Fibroblast of pulmonary artery (primary cell): ENCODE measurements at places on chromosomes 2 and 18.

DNA sequence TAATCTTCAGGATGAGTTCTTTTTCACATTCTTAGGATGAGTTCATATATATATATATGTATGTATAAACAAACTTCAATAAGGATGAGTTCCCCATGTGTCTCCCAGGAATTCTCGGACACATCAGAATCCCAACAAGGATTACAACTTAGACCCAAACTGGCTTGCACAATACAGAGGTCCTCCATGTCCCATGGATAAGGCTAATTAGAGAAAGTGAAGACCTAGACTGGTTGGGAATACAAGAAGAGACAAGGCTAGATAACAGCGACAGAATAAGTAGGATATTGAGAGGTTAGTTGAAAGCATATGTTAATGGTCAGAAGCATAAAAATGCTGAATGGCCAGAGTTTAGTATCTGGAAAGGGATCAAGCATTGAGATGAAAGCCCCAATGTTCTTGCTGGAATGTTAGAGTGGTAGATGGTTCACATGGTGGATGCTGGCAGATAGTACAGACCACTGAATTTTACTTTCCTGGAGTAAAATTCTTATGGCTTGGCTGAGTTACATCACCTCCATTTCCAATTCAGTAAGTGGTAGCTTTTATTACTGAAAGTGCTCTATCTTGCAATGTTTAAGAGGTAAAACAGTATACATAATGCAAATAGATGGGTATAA lies 154.9 kb upstream of the EPHA4 start:
- no peak for DNase-seq

GRCh38 chr2:131041402-131042147 lies 51.7 kb downstream of the FAM168B start:
- DNase-seq: no peak

- DNase-seq: no peak
These were observed 391.7 kb downstream of the PTPRM start for GRCh38 chr18:7958897-7959146.

GRCh38 chr2:6309415-6310255 lies 556.1 kb downstream of the CMPK2 start:
- no peak for DNase-seq

DNA sequence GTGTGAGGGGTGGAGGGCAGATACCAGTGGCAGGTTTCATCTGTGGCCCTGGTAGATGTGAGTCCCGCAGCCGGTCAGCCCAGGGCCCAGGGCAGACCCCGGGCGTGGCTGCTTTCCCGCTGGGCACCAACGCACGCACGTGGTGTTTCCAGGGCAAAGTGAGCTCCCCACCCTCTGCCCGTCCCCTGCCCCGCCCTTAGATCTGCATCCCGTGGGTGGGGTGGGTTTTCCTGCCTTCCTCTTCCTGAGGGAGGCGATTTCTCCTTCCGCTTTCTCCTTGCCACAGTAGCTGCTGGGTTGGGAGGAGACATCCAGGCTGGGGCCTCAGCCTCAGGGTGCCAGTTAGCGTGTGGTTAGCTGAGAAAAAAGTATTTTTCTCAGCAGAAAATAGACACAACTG lies 49.6 kb downstream of the ODC1 start:
- no peak for DNase-seq

DNA sequence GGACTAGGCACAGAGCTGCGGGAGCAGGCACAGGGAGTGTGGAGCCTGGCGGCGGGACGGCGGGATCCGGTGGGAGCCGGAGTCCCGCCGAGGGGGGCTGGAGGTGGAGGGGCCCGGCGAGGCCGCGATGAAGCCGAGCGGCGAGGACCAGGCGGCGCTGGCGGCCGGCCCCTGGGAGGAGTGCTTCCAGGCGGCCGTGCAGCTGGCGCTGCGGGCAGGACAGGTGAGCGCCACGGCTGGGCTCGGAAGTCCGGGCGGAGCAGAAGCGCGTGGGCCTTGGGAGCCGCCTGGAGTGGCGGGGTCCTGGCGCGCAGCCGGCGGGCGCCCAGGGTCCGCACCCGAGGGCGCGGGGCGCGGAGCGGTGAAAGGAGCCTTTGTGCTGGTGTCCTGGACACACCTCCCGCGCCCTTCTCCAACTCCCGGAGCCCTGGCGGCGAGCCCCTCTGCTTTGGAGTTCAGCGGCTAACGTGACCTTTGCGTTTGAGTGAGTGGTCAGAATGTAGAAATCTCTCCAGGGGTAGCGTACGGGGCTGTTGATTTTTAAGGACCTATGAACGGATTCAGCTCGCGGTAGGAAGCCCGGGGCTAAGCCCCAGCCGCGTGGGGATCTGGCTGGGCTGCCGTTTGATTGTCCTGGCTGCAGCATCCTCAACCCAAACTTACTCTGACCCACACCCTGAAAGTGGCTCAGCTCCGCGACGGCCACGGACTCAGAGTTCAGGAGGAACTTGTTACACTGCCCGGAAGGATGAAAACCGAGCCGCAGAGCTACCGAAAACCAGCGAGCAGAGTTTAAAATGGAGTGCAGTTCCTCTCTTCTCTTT lies 448 bp downstream of the IMPA2 start:
- DNase-seq: no peak

GRCh38 chr2:211376410-211376809 lies 820.0 kb downstream of the CPS1 start:
- DNase-seq: no peak

DNA sequence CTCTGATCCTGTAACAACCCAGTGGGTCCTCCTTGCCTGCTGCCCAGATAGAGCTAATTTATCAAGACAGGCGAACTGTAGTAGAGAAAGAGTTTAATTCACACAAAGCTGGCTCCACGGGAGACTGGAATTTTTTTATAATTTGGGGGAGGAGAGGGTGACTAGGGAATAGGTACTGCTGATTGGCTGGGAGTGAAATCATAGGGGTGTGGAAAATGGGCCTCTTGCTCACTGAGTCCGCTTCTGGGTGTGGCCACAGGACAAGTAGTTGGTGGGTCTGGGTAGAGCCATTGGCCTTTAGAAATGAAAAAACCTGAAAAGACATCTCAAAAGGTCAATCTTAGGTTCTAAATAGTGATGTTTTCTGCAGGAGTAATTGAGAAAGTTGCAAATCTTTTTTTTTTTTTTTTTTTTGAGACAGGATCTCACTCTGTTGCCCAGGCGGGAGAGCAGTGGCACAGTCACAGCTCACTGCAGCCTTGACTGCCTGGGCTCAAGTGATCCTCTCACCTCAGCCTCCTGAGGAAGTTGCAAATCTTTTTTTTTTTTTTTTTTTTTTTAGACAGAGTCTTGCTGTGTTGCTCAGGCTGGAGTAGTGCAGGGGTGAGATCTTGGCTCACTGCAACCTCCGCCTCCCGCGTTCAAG lies 14.4 kb upstream of the UGGT1 start:
- DNase-seq: no peak

GRCh38 chr2:121186261-121186660 lies 98.7 kb downstream of the TFCP2L1 start:
- no peak for DNase-seq
